ENCODE measurements at places on chromosomes 4 and X. TPM values are rescaled to one million over a fixed set of nuclear protein-coding genes. Genes with fewer than 3 reads are reported as not detected.

- DNase-seq = no peak
- no peaks in the 10 kb centered on the region for H3K4me1 ChIP-seq
- H3K36me3 ChIP-seq = no peaks in the 10 kb centered on the region
- H3K27ac ChIP-seq = no peak overlapping the region
- no peaks in the 10 kb centered on the region for H3K27me3 ChIP-seq
Measured at GRCh38 chr4:182738283-182739047, 178.7 kb downstream of the DCTD start.

GRCh38 chr4:3079694-3080123 lies 5.2 kb downstream of the HTT start:
- peaks cover 20% of the 10 kb centered on the region for H3K4me1 ChIP-seq
- no peak for DNase-seq
- H3K27ac ChIP-seq = no peak overlapping the region
- no peaks in the 10 kb centered on the region for H3K27me3 ChIP-seq
- H3K4me3 ChIP-seq = no peak overlapping the region
- no peaks in the 10 kb centered on the region for H3K36me3 ChIP-seq

- H3K4me1 ChIP-seq = peaks cover 21% of the 10 kb centered on the region
- H3K4me3 ChIP-seq = no peak overlapping the region
- H3K27ac ChIP-seq = no peak overlapping the region
- no peaks in the 10 kb centered on the region for H3K27me3 ChIP-seq
- H3K36me3 ChIP-seq = no peaks in the 10 kb centered on the region
- no peak for DNase-seq
Measured at GRCh38 chrX:153876112-153876491, 9.9 kb downstream of the L1CAM start.

DNA sequence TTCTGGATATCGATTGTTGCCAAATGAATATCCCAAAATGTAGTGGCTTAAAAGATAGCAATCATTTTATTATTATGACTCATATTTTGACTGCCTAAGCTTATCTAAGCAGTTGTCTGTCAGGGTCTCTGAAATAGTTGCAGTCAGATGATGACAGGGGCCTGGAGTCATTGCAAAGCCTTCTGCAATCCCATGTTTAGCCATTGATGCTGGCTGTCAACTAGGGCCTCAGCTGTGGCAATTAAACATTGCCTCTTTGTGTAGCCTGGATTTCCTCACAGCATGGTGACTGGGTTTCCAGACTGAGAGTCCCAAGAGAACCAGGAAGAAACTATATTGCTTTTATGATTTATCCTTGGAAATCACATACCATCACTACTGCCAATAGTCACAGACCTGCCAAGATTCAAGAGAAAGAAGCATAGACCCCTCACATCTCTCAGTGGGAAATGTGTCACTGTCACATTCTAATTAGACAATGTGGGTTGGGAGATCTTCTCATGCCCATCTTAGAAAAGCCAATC lies 227.3 kb upstream of the NOCT start:
- no peaks in the 10 kb centered on the region for H3K27me3 ChIP-seq
- no peak for DNase-seq
- H3K27ac ChIP-seq = no peak overlapping the region

GRCh38 chr4:677431-678293 lies 3.3 kb downstream of the MYL5 start:
- H3K27me3 ChIP-seq = peaks cover 25% of the 10 kb centered on the region
- DNase-seq = no peak
- H3K4me3 ChIP-seq = no peak overlapping the region

- H3K36me3 ChIP-seq = no peaks in the 10 kb centered on the region
- no peak overlapping the region for H3K27ac ChIP-seq
- no peaks in the 10 kb centered on the region for H3K27me3 ChIP-seq
- H3K4me1 ChIP-seq = no peaks in the 10 kb centered on the region
- H3K4me3 ChIP-seq = no peak overlapping the region
Measured at GRCh38 chr4:187139141-187139540, 415.5 kb upstream of the FAT1 start.

- H3K4me3 ChIP-seq = no peak overlapping the region
- no peak overlapping the region for H3K27ac ChIP-seq
- no peaks in the 10 kb centered on the region for H3K27me3 ChIP-seq
- DNase-seq = no peak
- no peaks in the 10 kb centered on the region for H3K36me3 ChIP-seq
- H3K4me1 ChIP-seq = peaks cover 10% of the 10 kb centered on the region
Measured at GRCh38 chr4:38762560-38762959, 20.2 kb downstream of the TLR10 start.

The CTAG2 gene
- total RNA-seq = not detected

The DDX53 gene
- not detected for total RNA-seq
